SIG-M5 (cell line): ENCODE measurements at places on chromosomes 12 and 14.

DNA sequence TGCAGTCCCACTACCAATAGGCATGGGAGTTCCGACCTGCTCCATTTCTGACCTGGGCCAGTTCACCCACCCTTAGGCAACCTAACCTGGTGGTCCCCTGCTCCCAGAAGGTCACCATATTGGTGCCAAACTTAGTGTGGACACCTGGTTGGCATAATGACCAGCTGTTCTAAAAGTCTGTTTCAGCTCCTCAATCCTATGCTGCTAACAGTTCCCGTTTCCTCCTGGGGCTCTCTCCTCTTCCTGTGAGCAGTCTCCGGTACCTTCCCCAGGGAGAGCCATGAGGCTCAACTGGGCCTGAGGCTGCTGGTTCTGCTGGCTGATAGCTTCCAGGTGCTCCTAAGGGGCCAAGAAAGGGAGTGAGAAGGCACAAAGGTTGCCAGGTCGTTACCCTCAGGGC is 15.9 kb upstream of the BLTP3B start:
- no peak for DNase-seq

GRCh38 chr12:54522243-54522642 is 24.7 kb downstream of the NCKAP1L start:
- DNase-seq: no peak

GRCh38 chr12:16881986-16882570 is 276.1 kb upstream of the LMO3 start:
- DNase-seq: no peak

GRCh38 chr12:106147956-106148355 is 9.2 kb upstream of the NUAK1 start:
- no peak for DNase-seq

DNA sequence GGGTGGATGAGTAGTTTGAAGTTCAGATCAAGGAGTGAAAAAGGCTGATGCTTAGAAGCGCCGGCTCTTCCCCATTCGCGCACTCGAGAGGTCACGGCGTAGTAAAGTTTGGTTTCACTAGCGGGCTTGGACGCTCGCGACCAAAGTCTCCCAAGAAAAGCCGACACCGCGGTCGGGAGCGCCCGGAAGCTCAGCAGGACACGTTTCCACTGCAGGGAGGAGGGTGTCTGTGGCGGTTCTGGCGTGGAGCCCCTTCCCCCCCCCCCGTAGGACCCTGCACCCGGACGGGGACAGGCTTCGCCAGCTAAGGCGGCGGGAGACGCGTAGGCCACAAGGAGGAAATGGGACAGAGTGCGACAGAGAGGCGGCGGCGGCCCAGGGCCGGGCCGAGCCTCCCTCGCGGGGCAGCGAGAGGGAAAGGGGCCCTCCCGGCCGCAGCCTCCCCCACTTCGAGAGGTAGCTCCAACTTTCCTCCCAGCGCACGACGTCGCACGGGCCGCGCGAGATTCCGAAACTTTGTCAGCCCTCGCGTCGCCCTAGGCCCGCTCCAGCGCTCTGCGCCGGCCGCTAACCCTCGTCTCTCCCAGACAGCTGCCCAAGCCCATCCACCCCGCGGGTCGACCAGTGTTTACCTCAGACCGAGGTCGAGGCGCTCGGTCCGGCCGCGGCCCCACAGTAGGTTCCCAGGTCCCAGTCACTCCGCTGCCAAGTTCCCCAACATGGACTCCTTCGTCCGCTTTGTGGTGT is 480 bp downstream of the SCAF11 start:
- DNase-seq: peak; percentile 14

DNA sequence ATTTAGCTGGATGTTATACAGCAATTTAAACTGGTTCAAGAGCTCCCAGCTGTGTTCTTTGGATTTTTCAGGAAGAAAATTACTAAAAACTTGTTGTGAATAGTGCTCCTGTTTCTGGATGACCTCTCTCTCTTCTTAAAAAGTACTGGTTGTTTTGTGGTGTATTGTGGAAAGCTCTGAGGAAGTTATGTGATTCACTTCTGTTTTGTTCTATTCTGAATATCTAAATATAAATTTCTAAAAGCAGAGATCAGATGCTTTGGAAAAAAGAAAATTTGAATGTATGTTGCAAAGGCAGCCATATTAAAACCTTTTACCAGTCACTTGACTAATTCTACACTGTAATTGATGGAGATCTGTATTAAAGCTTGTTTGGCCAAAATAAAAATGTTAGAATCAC is 3.4 kb upstream of the C3AR1 start:
- DNase-seq: no peak

DNA sequence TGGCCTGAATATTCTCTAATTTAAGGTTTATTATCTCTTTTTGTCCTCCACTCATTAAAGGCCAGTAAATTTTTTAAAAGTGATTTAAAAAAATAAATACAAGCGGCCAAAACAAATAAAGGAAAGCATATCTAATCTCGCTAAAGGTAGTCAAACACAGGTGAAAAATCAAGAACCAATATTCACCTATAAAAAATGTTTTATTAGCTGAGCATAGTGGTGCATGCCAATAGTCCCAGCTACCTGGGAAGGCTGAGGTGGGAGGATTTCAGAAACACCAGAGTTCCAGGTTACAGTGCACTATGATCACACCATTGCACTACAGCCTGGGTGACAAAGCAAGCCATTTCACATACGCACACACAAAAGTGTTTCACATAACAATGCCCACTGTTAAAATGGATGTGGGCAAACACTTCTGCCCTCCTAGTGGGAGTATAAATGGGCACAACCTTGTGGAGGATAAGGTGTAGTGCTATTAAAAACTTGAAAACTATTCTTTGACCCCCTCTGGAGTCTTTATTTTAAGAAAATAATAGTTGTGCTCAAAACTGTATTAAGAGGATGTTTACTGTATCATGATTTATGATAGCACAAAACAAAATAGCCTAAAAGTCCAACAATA is 32.7 kb upstream of the NAP1L1 start:
- no peak for DNase-seq

DNA sequence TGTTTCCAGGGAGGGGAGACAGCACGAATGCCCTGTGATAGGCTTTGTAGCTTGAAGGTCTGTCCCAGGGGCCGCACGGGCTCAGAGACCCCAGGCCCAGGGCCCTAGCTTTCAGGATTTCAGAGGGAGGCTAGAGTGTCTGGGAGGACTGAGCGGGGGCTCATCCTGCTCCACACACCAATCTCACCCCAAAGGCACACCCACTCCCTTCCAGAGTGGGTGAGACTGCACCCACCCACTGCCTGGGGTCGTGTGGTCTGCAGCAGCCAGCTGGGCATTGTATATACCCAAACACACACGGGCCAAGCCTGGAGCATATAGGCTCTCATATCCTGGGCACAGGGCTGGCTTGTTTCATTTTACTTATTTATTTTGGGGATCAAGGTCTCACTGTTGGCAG is 5.8 kb upstream of the SLC25A47 start:
- no peak for DNase-seq

- no peak for DNase-seq
These were observed 114.2 kb upstream of the ARID2 start for GRCh38 chr12:45615268-45615667.

GRCh38 chr14:105069522-105069870 is 4.3 kb upstream of the GPR132 start:
- no peak for DNase-seq

DNA sequence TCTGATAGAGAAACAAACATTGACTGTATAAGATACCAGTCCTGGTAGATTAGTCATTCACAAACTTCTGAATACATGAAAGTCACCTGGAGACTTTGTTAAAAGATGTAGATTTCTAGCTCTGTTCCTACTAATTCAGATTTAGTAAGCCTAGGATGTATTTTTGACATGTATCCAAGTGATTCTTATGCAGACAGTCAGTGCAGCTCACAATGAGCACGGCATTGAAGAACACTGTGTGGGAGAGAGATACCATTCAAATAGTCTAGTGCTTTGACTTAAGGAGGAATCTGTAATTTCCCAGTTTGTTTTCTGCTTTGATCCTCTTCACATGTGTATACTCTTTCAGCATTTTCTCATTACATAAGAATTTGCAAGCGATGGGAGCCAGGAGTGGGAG is 68.7 kb upstream of the STXBP6 start:
- no peak for DNase-seq

DNA sequence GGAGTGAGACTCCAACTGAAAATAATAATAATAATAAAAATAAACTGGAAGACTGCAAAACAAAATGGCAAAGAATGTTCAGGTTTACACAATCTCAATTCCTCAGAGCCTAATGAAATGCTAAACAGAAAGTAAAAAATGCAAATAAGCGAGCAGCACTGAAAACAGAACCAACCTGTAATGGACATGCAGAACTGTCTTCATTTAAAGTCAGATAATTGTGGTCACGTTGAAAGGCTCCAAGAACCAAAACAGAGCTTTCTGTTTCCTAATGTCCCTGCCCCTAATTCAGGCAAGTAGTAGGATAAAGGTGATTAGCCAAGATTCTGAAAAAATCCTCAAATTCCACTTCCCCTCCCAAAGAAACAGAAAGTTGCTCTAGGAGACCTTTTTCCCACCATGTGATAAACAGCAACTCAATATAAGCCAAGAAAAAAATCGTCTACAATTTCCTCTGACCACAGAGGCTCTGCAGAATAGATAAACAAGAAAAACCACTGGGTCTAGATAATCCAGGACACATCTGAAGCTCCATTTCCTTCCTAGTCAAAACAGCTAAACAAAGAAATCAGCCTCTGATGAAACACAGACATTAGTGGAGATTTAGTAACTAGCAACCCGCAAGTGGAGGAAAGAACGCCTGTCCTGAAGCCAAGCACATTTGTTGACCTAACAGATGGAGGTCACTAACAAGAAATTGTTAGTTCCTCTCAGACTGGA is 3.0 kb downstream of the MIS18BP1 start:
- DNase-seq: no peak

- DNase-seq: no peak
These were observed 7.8 kb downstream of the SH2B3 start for GRCh38 chr12:111413442-111414086.

DNA sequence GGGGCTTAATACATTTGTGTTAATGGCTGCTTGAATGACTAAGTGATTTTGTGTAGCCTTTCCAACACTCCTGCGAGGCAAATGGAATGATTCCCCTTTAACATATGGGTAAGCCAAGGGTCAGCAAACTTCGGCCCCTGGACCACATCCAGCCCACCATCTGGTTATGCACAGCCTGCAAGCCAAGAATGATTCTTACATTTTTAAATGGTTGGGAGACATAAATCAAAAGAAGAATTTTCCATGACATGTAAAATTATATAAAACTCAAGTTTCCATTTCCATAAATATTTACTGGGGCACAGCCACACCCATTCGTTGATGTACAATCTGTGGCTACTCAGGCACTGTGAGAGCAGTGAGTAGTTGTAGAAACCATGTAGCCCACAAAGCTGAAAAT is 9.0 kb downstream of the SLC8B1 start:
- no peak for DNase-seq

GRCh38 chr12:77640356-77640755 is 190.3 kb upstream of the NAV3 start:
- DNase-seq: no peak

DNA sequence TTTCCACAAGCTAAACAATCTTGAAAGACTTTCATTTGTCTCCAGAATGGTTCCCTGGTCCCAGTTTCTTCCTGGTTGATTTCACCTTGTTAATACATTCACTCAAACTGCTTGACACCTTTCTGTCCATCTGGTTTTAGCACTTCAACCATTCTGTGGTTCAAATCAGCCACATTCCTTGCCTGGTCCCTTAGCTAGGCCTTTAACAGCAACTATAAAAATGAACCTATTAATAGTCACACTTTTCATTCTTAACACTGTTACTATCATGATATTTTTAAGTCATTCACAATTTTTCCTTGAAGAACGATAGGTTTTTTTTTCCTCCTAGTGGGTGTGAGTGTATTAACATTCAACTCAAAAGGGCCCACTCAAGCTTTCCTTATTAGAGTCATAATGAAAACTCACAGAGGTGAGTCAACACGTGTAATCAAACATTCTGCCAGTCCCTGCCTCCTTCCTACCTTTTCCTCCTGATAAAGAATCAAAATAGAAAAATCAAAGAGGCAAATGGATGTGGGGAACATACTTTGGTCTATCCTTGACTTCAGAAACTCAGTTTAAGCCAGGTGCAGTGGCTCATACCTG is 34.4 kb upstream of the CCNT1 start:
- DNase-seq: no peak

DNA sequence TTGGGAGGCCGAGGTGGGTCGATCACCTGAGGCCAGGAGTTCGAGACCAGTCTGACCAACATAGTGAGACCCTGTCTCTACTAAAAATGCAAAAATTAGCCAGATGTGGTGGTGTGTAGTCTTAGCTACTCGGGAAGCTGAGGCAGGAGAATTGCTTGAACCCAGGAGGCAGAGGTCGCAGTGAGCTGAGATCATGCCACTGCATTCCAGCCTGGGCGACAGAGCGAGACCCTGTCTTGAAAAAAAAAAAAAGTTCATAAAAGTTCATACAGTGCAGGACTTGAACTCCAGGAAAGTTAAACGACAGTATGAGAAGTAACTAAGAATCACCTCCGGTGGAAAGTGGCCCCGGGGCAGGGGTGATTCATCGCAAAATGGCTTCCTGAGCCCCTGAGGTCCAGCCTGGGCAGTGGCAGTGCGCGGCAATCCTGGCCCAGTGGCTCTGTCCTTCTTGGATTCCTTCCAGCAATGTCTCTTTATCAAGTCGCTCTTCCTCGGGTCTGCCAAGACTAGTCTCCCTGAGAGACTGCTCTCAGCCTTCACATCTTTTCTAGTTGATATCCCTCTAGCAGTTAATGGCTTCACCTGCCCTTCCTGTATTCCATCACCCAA is 16.7 kb upstream of the MAP1LC3B2 start:
- no peak for DNase-seq

DNA sequence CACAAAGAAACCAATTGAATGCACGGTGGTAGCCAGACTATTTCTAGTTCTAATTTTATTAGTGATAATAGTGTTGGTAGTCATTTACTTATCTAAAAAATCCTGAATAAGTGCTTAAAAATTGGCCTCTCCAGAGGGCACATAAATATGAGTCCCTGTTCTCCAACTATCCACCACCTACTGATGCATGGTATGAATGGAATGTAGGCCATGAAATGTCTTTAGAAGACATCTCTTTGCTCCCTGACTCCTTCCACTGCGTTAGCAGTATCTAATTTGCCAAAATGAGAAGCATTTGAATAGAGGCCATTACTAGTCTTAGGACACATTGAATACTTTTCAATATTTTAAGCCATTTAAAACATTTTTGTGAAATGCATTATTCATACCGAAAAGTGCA is 261.7 kb downstream of the LRFN5 start:
- DNase-seq: no peak

GRCh38 chr12:52256584-52256935 is 17.9 kb upstream of the KRT86 start:
- DNase-seq: no peak

- no peak for DNase-seq
These were observed 517.6 kb upstream of the TMEM132C start for GRCh38 chr12:127749416-127749815.
